DMS53 (cell line): ENCODE measurements at places on chromosomes 7 and 10.
A peak's percentile ranks its signal among the peaks of the same experiment; 100 is the strongest.

GRCh38 chr10:31927884-31928548, 615 bp downstream of the ARHGAP12 start:
- peak; percentile 77 for DNase-seq

GRCh38 chr7:36396150-36396549, 6.5 kb downstream of the ANLN start:
- DNase-seq, result no peak

- DNase-seq, result peak; percentile 49
Measured at GRCh38 chr10:102869258-102870198, at the start of gene AS3MT. TSS of gene AS3MT (plus strand) at chr10:102869470. CDS start at chr10:102869593, 123 bp downstream.

GRCh38 chr7:157691586-157692459, 355.0 kb downstream of the DNAJB6 start:
- DNase-seq, result peak; percentile 80

GRCh38 chr7:74560086-74560719, 97.3 kb upstream of the GTF2I start:
- no peak for DNase-seq
